SJCRH30 (cell line): ENCODE measurements at places on chromosomes 5 and 9.
A peak's percentile ranks its signal among the peaks of the same experiment; 100 is the strongest.

- H3K27me3 ChIP-seq, result no peaks in the 10 kb centered on the region
- H3K4me1 ChIP-seq, result peaks cover 13% of the 10 kb centered on the region
- no peak overlapping the region for H3K4me3 ChIP-seq
- no peaks in the 10 kb centered on the region for H3K36me3 ChIP-seq
- peak; percentile 79 for DNase-seq
Measured at GRCh38 chr5:135135530-135136226, 101.7 kb upstream of the PITX1 start.

GRCh38 chr9:133910855-133911514 is 81.1 kb downstream of the VAV2 start:
- H3K4me3 ChIP-seq, result no peak overlapping the region
- H3K27me3 ChIP-seq, result no peaks in the 10 kb centered on the region
- no peak overlapping the region for H3K27ac ChIP-seq
- DNase-seq, result no peak
- H3K36me3 ChIP-seq, result peaks cover 3% of the 10 kb centered on the region; the same call in 1 of the 2 replicates
- H3K4me1 ChIP-seq, result no peaks in the 10 kb centered on the region

GRCh38 chr5:164504141-164504772 is 998.8 kb downstream of the MAT2B start:
- no peaks in the 10 kb centered on the region for H3K4me1 ChIP-seq
- H3K36me3 ChIP-seq, result no peaks in the 10 kb centered on the region
- H3K4me3 ChIP-seq, result no peak overlapping the region

GRCh38 chr9:94911986-94912635 is 185.6 kb downstream of the AOPEP start:
- no peak overlapping the region for H3K4me3 ChIP-seq
- DNase-seq, result no peak
- no peaks in the 10 kb centered on the region for H3K36me3 ChIP-seq
- H3K27ac ChIP-seq, result peak overlapping the region; percentile 63
- peaks cover 64% of the 10 kb centered on the region for H3K4me1 ChIP-seq
- H3K27me3 ChIP-seq, result no peaks in the 10 kb centered on the region

GRCh38 chr9:94821098-94821887 is 94.8 kb downstream of the AOPEP start:
- no peak for DNase-seq
- no peak overlapping the region for H3K4me3 ChIP-seq
- H3K4me1 ChIP-seq, result peaks cover 18% of the 10 kb centered on the region
- H3K27ac ChIP-seq, result no peak overlapping the region
- no peaks in the 10 kb centered on the region for H3K27me3 ChIP-seq
- H3K36me3 ChIP-seq, result no peaks in the 10 kb centered on the region

- no peak overlapping the region for H3K4me3 ChIP-seq
- no peaks in the 10 kb centered on the region for H3K4me1 ChIP-seq
- no peak for DNase-seq
- no peaks in the 10 kb centered on the region for H3K36me3 ChIP-seq
- H3K27me3 ChIP-seq, result no peaks in the 10 kb centered on the region
Measured at GRCh38 chr5:31815376-31815775, 176.4 kb downstream of the PDZD2 start.
